NCI-H2081 (cell line): ENCODE measurements at places on chromosomes 11 and 22.

DNA sequence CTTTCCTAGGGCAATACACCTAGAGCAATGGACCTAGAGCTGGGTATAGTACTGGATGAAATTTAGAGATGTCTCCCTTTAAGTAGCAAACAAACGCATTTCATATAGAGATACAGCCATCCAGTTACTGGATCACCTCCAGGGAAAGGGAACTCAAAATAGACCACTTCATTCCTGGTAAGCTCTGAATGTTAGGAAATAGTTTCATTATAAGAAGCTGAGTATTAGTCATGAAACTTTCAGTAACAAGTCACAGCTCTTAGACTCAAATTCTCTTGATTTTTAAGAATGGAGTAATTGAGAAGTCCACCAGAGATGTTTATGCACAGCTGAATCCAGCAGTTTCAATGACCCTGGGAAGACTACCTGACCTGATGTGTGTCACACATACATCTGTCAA lies 221.9 kb downstream of the FAM76B start:
- no peak for DNase-seq

GRCh38 chr11:20934516-20934915 lies 265.1 kb downstream of the NELL1 start:
- DNase-seq = no peak

- DNase-seq = no peak
These were observed 56.6 kb downstream of the SYT13 start for GRCh38 chr11:45229401-45230020.

- no peak for DNase-seq
These were observed 80.6 kb downstream of the BCR start for GRCh38 chr22:23260645-23261581.

DNA sequence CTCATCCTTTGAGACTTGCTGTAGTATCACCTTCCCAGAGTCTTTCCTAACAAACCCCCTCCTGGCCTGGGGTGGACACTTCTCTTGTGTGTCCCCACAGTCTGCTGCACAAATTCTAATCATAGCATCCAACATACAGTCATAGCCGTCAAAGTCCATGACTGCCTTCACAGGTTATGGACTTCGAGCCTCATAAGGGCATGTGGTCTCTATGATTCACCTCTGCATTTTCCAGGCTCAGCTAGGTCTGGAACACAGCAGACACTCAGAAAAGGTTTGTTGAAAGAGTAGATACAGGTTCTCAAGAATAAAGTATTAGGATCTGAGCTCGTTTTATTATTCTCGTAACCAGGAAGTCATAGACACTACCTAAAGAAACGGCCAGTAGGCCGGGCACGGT lies 13.2 kb upstream of the SCUBE2 start:
- no peak for DNase-seq

GRCh38 chr11:62539238-62539925 lies 7.2 kb downstream of the AHNAK start:
- peak; percentile 59 for DNase-seq

- DNase-seq = no peak
These were observed 2.9 kb upstream of the HTATIP2 start for GRCh38 chr11:20360650-20361049.

DNA sequence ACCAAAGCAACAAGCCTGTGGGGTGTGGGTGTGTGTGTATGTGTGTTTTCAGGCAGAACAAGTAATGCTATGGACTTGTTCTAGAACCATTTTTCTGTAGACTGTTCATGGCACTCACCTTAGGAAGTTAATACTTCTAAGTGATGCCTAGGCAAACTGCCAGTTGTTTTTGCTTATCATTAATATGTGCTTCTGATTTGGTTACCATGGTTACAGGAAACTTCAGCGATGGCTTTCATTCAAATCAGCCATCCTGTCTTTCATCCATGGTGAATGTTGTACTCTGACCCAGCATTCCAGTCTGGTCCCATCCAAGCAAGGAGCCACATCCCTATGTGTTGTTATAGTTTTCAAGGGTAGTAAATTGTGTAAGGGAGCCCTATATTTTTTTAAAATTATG lies 49.8 kb upstream of the ARHGAP20 start:
- DNase-seq = no peak

- no peak for DNase-seq
These were observed 12.3 kb downstream of the SLC1A2 start for GRCh38 chr11:35407041-35407440.

- no peak for DNase-seq
These were observed 612 bp downstream of the ASPHD2 start for GRCh38 chr22:26429458-26430286.

- no peak for DNase-seq
These were observed 24.0 kb downstream of the SLC43A1 start for GRCh38 chr11:57491371-57492061.

- no peak for DNase-seq
These were observed 71.4 kb upstream of the LINC01488 start for GRCh38 chr11:69409812-69410645.

DNA sequence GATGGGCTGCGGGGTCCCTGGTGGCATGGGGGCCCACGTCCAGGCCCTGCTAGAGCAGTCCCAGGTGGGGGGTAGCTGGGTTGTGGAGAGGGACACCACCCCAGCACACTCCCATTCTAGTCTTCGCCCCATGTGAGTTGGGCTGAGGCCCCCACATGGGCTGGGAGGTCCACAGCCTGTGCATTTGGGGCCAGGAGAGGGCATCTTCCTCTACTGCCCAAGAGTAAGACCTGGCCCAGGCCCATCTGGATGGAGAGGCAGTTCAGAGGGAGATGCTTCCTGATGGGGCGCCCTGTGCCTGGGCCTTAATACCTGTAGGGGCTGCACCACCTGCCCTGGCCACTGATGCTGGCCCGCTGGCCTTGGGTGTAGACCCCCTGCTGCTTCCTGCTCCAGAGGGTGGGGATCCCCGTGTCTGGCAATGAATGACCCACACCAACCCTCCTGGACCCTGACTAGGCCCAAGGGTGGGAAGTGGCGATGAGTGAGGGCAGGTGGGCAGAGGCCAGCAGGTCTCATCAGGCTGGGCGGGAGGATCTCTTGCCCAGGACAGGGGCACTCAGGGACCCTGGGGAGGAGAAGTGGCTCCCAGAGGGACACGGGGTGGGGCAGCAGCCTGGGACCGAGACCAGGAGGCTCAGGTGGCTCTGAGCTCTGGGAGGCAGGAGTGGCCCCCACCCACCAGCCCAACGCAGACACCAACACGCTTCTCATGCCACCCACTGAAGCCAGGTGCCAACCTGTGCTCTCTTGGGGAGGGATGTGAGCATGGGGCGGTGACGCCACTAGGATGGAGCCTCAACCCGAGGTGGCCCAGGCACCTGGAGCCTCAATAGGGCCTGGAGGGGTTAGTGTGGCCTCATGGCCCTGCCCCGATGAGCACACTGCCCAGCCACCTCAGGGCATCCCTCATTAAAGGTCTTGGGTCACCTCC lies 17.4 kb upstream of the GNB1L start:
- DNase-seq = no peak
